Left lobe of liver (tissue), 2 donors: ENCODE measurements at places on chromosomes 12 and 14.

GRCh38 chr14:94904636-94905035, 134.7 kb upstream of the GSC start:
- no peak for DNase-seq

- DNase-seq = no peak
Measured at GRCh38 chr12:64284256-64284655, 62.2 kb upstream of the KICS2 start.

DNA sequence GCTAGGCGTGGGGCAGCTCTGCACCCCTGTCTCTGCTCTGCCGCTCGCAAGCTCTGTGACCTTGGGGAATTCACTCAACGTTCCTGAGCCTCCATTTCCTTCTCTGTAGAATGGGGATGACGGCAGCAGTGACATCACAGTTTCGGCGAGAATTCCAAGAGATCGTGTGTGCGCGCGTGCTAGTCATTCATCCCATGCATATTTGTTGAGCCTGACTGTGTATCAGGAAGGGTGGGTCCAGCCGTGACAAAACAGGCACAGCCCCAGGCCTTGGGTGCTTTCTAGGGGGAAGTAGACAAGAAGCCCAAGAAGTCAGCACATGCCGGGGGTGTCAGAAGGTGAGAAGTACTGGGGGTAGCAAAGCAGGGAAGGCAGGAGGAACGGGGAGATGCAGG, 145.6 kb upstream of the NCOR2 start:
- peak; percentile 56 for DNase-seq

- no peak for DNase-seq
Measured at GRCh38 chr12:108696111-108696995, 35.0 kb downstream of the CORO1C start.

DNA sequence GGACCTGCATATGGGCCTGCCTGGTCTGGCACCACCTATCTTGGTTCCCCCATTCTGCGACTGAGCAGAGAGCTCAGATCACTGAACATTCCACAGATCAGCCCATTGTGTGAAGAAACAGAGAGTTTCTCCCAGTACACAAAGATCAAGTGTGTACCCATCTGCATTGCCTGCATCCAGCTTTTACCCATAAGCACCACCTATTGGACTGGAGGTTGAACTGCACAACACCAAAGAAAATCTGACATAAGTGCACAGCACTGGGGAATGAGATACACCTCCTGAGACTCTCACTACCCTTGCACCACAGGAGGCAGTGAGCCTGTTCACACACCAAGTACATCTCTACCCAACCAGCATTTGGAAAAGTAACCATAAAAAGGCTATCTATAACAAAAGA, 362.6 kb upstream of the CLEC14A start:
- DNase-seq = no peak

GRCh38 chr12:68031174-68031573, 41.9 kb downstream of the IFNG-AS1 start:
- DNase-seq = no peak

GRCh38 chr12:94171595-94171930, 23.2 kb downstream of the PLXNC1 start:
- no peak for DNase-seq

GRCh38 chr12:40692765-40693206, 547 bp downstream of the CNTN1 start:
- no peak for DNase-seq

GRCh38 chr14:100252684-100253083, 13.7 kb downstream of the YY1 start:
- no peak for DNase-seq

DNA sequence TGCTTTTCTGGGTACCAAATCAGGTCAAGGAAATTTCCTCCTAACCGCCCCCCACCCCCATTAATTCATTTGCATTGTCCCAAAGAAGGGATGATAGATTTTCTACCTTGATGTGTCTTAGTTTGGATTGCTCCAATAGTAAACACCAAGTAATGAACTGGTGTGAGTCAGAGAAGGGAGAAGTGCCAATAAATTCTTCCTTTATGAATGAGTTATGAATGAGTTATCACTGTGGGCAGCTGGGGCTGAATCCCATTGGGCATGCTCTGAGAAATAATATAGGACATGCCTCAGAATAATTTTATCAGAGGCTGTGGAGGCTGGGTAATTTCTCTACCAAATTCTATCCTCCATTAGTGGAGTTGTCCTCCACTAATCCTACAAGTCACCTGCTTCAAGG, 277.9 kb upstream of the FLRT2 start:
- DNase-seq = no peak

GRCh38 chr14:57921377-57921776, 55.5 kb upstream of the SLC35F4 start:
- DNase-seq = no peak

DNA sequence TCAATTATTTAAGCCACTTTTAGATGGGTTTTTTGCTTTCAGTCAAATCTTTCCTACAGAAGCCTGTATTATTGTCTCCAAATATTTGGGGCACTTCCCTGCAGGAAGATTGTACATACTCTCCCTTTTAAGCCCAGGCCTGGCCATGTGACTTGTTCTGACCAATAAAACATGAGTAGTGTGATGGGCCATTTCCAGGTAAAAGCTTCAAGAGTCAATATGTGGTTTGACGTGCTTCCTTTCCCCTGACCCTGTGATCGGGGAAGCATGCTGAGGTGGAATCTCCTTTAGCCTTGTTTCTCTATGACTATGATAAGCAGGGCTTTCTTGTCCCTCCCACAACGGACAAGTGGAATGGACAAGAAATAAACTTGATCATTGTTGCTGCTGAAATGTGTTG, 14.2 kb upstream of the NIN start:
- no peak for DNase-seq

- no peak for DNase-seq
Measured at GRCh38 chr12:11133816-11134215, 628 bp downstream of the TAS2R30 start.

DNA sequence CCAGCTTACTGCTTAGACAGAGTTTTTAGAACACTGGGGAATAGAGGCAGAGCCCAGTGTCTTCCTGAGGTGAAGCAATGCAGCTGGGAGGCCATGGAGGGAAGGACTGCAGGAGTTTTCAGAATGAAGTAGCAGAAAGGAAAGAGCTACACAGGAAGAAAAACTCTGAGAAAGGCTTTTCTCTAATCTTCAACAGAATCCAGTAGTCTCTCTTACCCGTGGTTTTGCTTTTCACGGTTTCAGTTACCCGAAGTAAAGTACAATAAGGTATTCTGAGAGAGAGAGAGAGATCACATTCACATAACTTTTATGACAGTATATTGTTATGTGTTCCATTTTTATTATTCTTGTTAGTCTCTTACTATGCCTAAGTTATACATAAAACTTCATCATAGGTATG, 761.6 kb downstream of the BCL11B start:
- DNase-seq = no peak

DNA sequence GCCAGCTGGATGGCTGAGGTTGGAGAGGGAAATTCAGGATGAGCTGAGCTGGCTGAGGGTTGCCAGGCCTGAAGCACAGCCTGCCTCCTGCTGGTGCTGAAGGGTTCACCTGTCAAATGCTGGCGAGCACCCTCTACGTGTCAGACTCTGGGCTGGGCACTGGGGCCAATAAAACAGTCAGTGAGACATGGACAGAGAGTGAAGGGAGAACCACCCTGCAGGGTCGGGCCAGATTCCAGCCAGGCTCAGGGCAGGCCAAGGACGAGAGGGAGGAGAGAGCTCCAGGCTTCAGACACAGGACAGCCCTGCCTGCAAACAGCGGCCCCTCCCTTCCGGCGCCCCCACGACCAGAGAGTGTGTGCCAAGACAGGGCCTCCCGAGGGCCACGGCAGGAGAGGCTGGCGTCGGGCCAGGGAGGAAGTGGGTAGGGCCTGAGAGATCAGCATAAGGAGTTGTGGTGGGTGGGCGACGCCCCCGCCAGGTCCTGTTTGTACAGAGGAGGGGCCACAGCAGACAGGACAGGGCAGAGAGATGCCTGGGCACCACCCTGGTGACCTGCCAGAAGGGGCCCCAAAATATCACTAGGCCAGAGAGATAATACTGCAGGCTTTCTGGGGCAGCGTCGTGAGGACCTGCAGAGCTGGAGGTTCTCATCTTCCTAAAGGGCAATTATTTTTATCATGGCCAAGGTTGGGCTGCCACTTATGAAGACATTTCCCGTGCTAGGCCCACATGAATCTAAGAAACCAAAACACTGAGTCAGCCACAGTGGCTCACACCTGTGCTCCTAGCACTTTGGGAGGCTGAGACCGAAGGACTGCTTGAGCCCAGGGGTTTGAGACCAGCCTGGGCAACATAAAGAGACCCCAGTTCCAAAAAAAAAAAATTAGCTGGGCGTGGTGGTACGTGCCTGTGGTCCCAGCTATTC, 73.1 kb upstream of the GPR68 start:
- peak; percentile 67 for DNase-seq
